HT1080 (cell line): ENCODE measurements at places on chromosomes 12 and 14.

GRCh38 chr12:112950701-112951100 is 12.4 kb downstream of the OAS3 start:
- no peak for DNase-seq

DNA sequence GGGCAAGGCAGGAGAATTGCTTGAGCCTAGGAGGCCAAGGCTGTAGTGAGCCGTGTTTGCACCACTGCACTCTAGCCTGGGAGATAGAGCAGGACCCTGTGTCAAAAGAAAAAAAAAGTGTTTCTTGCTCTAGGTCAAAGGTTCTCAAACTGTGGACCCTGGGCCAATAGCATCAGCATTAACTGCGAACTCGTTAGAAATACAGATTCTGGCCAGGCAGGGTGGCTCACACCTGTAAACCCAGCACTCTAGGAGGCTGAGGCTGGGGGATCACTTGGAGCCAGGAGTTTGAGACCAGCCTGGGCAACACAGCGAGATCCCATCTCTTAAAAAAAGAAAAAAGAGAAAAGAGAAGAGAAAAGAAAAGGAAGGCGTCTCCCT is 858 bp downstream of the RILPL2 start:
- DNase-seq: no peak

GRCh38 chr14:39548358-39548757 is 116.1 kb upstream of the FBXO33 start:
- DNase-seq: no peak

- DNase-seq: peak; percentile 20
These were observed 5.2 kb downstream of the TRAFD1 start for GRCh38 chr12:112130441-112130998.

- peak; percentile 97 for DNase-seq
These were observed 670.3 kb upstream of the TBX3 start for GRCh38 chr12:115354007-115354890.

DNA sequence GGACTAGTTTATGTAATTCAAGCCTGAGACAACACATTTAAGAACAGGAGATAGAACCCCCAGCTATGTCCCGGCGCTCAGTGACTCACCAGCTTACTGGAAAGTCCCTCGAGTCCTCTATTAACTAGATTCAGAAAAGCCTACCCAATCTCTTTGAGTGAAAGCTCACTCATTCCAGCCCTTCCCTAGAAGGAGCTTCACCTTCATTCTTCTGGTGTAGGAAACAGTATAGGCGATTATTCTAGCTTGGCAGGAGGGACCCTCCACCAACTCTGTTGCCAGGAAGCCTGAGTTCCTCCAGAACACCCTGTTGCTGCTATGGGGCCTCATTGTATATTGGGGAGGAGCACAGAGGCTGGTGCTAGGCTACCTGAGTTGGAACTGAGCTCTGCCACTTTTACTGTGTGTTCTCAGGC is 57.2 kb upstream of the AEBP2 start:
- peak; percentile 80 for DNase-seq

GRCh38 chr12:53959314-53959713 is 4.6 kb downstream of the HOXC12 start:
- DNase-seq: no peak

GRCh38 chr12:54032627-54033100 is at the start of gene HOXC5:
HOXC5 (plus strand) TSS chr12:54033050; CDS start chr12:54033123, 73 bp downstream.
- DNase-seq: peak; percentile 90

DNA sequence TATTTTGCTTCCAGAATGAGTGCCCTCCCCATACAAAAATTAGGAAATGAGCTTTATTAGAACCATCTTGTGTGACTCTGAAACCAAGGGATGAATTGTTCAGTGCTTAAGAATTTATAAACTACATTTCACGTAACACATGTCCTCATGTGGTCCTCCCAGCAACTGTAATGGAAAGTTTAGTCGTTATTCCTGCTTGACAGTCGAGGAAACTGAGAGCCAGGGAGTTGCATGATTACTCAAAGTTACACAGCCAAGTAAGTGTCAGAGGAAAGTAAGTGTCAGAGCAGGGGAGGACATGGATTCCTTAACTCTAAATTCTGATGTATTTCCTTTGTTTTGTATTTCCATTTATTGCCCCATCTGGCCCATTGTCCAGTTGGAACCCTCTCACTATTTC is 453.9 kb downstream of the FUT8 start:
- no peak for DNase-seq

GRCh38 chr12:113104953-113105510 is 30.5 kb downstream of the RASAL1 start:
- DNase-seq: no peak

GRCh38 chr12:123149501-123150274 is 1.2 kb downstream of the PITPNM2 start:
- DNase-seq: no peak

DNA sequence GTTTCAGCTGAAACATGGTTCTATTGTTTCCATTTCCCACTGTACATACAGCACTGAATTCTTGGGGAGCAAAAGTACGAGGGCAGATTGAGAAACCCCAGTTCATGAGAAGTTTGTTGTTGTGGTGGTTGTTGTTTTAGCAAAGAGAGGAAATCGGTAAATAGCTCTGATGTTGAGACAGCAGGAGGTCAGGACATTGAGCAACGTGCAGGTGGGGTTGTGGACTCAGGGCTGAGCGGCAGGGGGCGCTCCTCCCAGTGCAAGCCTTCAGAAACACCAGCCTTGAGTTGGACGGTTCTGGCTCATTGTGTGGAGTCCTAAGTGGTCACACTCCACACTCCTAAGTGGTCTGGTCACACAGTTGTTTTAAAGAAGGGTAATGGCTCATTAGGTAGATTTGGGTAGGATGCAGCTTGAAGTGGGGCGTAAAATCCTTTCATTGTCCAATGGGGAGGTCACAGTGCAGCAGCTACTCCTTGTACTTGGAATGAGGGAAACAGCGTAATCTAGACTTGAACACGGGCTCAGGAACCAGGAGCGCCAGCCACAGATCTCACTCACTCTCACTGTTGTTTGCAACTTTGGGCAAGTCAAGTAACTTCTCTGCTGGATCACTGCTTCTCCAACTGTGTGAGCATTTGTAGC is 14.5 kb upstream of the PWP1 start:
- DNase-seq: no peak

- no peak for DNase-seq
These were observed 333.8 kb downstream of the TRHDE start for GRCh38 chr12:72605975-72606374.

- no peak for DNase-seq
These were observed 18.2 kb downstream of the CINP start for GRCh38 chr14:102344485-102344884.

- no peak for DNase-seq
These were observed 90.9 kb downstream of the ACTN1 start for GRCh38 chr14:68888025-68888850.

- peak; percentile 62 for DNase-seq
These were observed 33.5 kb downstream of the C12orf50 start for GRCh38 chr12:87995581-87996178.

GRCh38 chr14:37063467-37064240 is 108.8 kb downstream of the SLC25A21 start:
- no peak for DNase-seq

DNA sequence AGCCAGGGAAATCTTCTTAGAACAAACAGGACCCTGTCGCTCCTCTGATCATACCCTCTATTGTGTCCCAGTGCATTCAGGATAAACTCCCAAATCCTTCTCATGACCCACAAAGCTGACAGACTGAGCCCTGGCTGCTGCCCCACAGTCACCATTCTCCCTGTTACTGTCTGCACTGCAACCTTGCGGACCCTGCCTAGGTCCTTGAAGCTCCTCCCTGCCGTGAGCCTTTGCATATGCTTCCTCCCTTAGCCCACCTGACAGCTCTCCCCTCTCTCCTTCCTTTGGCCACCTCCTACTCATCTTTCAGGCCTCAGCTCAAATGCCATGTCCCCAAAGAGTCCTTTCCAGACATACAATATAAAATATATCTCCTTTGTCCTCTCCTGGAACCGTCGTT is 62.4 kb downstream of the SLC6A12 start:
- DNase-seq: no peak

DNA sequence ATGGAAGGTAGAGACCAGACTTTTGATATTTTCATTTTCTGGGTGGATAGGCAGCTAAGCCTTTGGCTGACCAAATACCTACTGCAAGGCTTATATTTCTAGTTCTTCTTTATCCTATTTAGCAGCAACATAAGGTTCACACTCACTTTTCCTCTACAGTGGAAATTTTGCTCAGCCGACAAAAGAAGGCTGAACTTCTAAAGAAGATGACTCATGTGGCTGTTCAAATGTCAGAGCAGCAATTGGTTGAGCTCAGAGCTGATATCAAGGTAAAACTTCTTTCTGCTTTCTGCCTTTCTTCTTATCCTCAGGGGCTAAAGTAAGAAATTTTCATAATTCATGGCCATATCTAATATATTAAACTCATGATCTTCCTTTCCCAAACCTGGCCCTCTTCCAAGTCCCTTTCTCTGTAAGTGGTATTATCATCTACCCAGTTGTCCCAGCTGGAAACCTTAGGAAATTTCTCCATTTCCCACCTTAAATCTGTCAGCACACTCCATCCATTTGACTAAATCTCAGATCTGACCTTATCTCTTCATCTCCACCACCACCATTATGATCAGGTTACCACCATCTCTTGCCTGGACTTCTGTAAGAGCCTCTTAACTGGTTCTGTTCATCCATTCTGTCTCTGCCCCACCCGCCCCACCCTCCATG is 19.8 kb upstream of the KCNH3 start:
- DNase-seq: peak; percentile 53

GRCh38 chr14:47261350-47261749 is 414.1 kb downstream of the MDGA2 start:
- no peak for DNase-seq

- no peak for DNase-seq
These were observed 39.1 kb downstream of the SPPL3 start for GRCh38 chr12:120865098-120865497.

- peak; percentile 96 for DNase-seq
These were observed 141.4 kb downstream of the MYRFL start for GRCh38 chr12:69966409-69966808.

DNA sequence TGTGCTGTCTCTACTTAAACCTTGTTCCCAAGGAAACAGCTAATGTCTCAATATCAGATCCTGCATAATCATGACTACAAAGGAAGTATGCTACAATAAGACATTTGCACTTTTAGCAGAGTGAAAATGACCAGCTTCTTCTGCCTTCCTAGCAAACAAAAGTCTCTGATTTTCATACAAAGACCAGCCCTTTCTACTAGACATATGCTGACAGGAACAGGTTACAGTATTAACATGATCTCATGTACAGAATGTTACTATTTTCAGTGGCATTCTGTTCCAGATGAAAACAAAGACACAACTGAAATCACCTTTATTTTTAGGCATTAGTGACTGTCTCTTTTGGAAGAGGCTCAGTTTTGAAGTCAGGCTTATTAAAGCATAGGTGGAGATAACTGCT is 228.6 kb downstream of the MED13L start:
- no peak for DNase-seq

DNA sequence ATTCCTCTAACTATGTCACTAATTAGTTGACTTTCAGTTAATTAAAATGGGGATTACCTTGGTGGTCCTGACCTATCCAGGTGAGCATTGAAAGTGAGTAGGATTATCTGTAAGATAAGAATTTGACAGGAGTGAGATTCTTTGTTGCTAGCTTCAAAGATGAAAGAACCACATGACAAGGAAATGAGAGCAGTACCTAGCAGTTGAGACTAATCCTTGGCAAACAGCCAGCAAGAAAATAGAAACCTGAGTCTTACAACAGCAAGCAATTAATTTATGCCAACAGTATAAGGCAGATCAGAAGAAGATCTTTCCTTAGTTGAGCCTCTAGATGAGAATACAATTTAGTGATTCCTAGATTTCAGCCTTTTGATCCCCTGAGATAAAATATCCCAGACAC is 1058.4 kb downstream of the LRFN5 start:
- DNase-seq: no peak

GRCh38 chr14:79580906-79581305 is 630.4 kb downstream of the DIO2 start:
- no peak for DNase-seq

DNA sequence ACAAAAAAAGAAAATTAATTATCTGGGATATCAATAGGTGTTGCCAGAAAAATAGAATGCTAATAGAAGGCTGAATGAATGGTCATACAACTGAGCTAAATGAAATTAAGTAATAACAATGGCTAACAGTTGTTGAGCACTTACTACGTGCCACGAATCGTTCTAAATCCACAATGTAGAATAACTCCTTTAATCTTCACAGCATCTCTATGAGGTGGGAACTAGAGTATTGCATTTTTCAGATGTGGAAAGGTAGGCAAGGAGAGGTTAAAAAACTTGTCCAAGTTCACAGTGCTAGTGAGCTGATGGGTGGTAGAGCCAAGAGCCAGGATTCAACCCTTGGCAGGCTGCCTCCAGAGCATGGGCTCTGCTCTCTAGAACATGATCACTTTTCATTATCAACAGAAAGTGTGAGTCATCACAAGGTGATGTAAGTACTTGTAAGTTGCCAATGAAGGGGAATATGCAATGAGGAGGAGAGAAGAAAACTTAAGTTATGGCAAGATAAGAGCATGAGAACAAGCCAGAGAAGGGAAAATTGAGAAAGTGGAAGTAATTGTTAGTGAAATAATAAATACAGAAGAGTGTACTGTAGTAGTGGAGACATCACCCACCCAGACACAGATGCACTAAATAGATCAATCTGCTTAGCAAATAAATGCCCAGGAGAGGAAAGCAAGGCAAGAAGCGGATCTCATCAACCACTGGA is 122.1 kb downstream of the PRKD1 start:
- DNase-seq: peak; percentile 79

- no peak for DNase-seq
These were observed 54.0 kb downstream of the BCAT1 start for GRCh38 chr12:24894879-24895278.

GRCh38 chr12:66495709-66496108 is 183.2 kb downstream of the GRIP1 start:
- no peak for DNase-seq

DNA sequence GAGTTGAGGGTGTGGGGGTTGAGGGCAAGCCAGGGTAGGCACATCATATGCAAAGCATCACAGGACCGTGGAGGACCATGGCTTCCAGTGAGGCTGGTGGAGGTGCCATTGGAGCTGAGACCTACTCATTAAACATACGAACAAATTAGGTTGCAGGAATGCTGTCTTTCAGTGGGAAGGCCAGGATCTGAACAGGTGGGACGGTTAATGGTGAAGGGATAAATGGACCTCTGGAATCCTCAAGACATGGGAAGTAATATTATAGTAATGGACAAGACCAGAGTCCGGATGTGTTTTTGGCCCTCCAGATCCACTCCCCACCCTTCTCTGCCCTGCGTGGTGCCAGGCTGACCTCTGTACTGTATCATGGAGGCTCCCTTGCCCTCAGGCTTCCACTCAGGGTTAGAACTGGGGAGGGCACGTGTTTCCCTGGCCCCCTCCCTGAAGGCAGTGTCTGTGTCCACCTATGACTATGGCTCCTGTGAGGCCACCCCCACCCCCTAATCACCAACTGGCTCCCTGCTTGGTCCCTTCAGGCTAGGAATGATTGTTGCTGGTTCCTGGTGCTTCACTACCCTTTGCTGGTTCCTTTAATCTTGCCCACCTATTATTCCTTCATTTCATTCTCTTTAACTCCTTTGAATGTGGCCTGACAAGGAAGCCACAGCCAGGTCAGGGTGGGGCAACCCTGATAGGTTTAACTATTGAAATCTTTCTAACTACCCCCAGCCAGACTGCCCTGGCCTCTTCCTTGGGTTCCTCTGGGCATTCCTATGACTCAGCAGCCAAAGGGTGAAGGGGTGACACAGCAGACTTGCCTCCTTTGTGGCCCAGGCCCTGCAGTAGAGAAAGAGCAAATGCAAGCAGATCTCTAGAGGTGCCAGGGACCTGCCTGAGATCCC is 10.7 kb downstream of the DHRS2 start:
- DNase-seq: peak; percentile 92
